ENCODE measurements at places on chromosomes 1 and 21. TPM values are rescaled to one million over a fixed set of nuclear protein-coding genes. Genes with fewer than 3 reads are reported as not detected.

The RAB3B gene
- 29.7 TPM for polyA plus RNA-seq

The SMAP2 gene
- polyA plus RNA-seq = 65.2 TPM

The OR6N1 gene
- polyA plus RNA-seq = not detected

The JAM2 gene
- 98.3 TPM for polyA plus RNA-seq

The ESPN gene
- 4.7 TPM for polyA plus RNA-seq

The OPN3 gene
- polyA plus RNA-seq = 9.7 TPM

The AADACL3 gene
- polyA plus RNA-seq = not detected

The OR2L5 gene
- polyA plus RNA-seq = not detected

The PTPN7 gene
- 0.98 TPM for polyA plus RNA-seq

The SPRR2G gene
- polyA plus RNA-seq = 0.39 TPM

The FBLIM1 gene
- polyA plus RNA-seq = 19.4 TPM

The CDC14A gene
- polyA plus RNA-seq = 6.1 TPM

The C1orf167 gene
- 0.23 TPM for polyA plus RNA-seq

The BCAN gene
- 1,252 TPM for polyA plus RNA-seq

The AK5 gene
- 62.7 TPM for polyA plus RNA-seq

The IBA57 gene
- polyA plus RNA-seq = 5.8 TPM

The LRRC8B gene
- polyA plus RNA-seq = 21.3 TPM

The SPATA21 gene
- 0.59 TPM for polyA plus RNA-seq

The UBXN10 gene
- polyA plus RNA-seq = 6.2 TPM

The HSPA6 gene
- polyA plus RNA-seq = 1.2 TPM

The ADCY10 gene
- 0.32 TPM for polyA plus RNA-seq

The CYP4A11 gene
- polyA plus RNA-seq = 3.1 TPM

The GPR52 gene
- 0.55 TPM for polyA plus RNA-seq

The DISP3 gene
- polyA plus RNA-seq = 29.3 TPM

The TRIM46 gene
- 29.5 TPM for polyA plus RNA-seq

The IGSF5 gene
- polyA plus RNA-seq = 4.8 TPM

The TNFSF4 gene
- polyA plus RNA-seq = 1.4 TPM

The TRIM45 gene
- polyA plus RNA-seq = 16.7 TPM

The CHAF1B gene
- polyA plus RNA-seq = 6.9 TPM

The ADGRB2 gene
- 142 TPM for polyA plus RNA-seq

The ORC1 gene
- 2.5 TPM for polyA plus RNA-seq

The BNIPL gene
- polyA plus RNA-seq = 0.93 TPM

The MTF2 gene
- polyA plus RNA-seq = 34.5 TPM

The RHOU gene
- polyA plus RNA-seq = 24.3 TPM

The TTC39A gene
- polyA plus RNA-seq = 11.6 TPM

The CD5L gene
- polyA plus RNA-seq = 0.29 TPM

The ELOA gene
- polyA plus RNA-seq = 27.5 TPM

The LCE2A gene
- polyA plus RNA-seq = not detected

The UMODL1 gene
- 0.17 TPM for polyA plus RNA-seq

The TTC34 gene
- 1.2 TPM for polyA plus RNA-seq

The CYYR1 gene
- 11.4 TPM for polyA plus RNA-seq

The ATP6V1G3 gene
- not detected for polyA plus RNA-seq

The CDK18 gene
- polyA plus RNA-seq = 118 TPM

The TMEM269 gene
- polyA plus RNA-seq = 1.6 TPM

The VPS45 gene
- 75.8 TPM for polyA plus RNA-seq

The PER3 gene
- polyA plus RNA-seq = 13.7 TPM

The CFHR4 gene
- polyA plus RNA-seq = 0.33 TPM
